Left renal cortex interstitium (tissue), 4 donors: ENCODE measurements at places on chromosomes 1 and 21.
A peak's percentile ranks its signal among the peaks of the same experiment; 100 is the strongest.

- DNase-seq, result no peak
These were observed 91.2 kb upstream of the KCTD3 start for GRCh38 chr1:215475796-215476481.

GRCh38 chr21:17491716-17492414 lies 21.0 kb upstream of the CXADR start:
- DNase-seq, result no peak

DNA sequence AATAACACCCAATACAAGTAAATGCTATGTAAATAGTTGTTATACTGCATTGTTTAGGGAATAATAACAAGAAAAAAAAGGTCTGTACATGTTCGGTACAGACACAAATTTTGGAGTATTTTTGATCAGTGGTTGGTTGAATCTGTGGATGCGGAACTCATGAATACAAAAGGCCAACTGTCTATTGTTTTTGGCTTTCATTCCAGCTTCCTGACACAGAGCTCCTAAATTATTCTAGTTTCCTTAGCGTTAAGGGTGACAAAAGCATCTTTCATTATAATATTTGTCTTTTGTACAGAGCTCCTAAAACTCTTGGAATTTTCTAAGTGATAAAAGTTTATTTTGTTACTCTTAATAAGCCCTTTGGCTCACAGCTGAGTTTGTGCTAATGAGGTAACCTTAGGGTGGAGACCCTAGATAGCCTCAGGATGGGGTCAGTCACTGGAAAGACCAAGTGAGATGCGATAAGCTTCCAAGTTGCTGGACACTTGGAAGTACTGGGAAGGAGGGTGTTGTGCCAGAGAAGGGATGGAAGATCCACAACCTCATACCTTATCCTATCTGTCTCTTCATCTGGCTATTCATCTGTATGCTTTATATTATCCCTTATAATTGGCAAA lies 57.4 kb upstream of the PRRC2C start:
- no peak for DNase-seq

DNA sequence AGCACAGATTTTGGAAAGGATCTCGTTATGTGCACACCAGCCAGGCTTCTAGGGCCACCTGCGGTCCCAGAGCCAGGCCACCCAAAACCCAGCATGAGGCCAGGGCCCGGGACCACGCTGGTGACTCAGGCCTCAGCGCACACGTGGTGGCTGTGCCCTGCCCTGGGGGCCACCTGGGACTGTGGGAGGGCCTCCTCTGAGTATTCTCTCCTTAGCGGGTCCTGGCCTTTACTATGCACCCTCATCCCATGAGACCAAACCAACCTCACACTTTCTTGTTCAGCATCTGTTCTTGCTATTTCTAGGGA lies 9.9 kb downstream of the WNT9A start:
- no peak for DNase-seq

- DNase-seq, result peak; percentile 68
These were observed 87.9 kb upstream of the HMCN1 start for GRCh38 chr1:185646202-185646683.

- no peak for DNase-seq
These were observed 37.7 kb upstream of the IGSF21 start for GRCh38 chr1:18069903-18070302.

GRCh38 chr1:66916320-66916719 lies 8.3 kb downstream of the DNAI4 start:
- no peak for DNase-seq

DNA sequence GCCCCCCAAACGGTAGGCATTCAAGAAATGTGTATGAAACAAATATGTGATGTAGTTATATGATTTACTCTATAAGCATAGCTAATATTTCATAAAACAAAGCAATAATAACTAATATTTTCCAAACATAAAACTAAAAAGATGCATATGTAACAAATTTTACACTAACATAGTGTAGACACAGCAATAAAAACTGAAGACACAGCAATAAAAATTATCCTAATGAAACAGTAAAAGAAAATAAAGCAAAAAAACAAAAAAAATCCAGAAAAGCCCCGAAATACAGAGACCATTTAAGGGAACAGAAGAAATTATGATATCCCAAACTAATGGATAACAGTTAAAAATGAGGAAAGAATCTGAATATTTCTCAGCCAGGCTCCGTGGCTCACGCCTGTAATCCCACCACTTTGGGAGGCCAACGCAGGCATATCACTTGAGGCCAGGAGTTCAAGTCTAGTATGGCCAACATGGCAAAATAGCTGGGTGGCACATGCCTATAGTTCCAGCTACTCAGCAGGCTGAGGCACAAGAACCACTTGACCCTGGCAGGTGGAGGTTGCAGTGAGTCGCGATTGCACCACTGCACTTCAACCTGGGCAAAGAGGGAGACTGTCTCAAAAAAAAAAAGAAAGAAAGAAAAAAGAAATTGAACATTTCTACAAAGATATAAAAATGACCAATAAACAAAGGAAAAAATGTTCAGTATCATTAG lies 38.2 kb upstream of the PSMG1 start:
- DNase-seq, result no peak

- peak; percentile 22 for DNase-seq
These were observed 31.7 kb upstream of the AGO1 start for GRCh38 chr1:35851132-35851869.

- no peak for DNase-seq
These were observed 26.4 kb upstream of the EEIG2 start for GRCh38 chr1:108533351-108534083.

DNA sequence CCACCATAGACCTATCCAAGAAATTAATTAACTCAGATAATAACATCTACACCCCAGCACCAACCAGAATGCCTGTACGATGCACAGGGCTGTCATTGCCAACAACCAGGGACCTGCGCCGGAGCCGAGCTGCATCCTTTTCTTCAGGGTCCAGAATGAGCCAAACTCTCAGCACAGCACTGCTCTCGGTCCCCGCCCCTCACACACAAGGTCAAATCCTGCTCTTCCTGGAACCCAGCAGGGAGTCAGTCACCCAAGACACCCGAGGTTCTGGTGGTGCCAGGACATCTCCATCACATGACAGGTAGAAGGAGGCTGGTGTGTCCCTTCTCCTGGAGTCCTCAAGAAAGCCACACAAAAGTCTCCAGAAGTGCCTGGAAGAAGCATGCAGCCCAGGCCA lies 31.9 kb downstream of the NPHP4 start:
- DNase-seq, result no peak

DNA sequence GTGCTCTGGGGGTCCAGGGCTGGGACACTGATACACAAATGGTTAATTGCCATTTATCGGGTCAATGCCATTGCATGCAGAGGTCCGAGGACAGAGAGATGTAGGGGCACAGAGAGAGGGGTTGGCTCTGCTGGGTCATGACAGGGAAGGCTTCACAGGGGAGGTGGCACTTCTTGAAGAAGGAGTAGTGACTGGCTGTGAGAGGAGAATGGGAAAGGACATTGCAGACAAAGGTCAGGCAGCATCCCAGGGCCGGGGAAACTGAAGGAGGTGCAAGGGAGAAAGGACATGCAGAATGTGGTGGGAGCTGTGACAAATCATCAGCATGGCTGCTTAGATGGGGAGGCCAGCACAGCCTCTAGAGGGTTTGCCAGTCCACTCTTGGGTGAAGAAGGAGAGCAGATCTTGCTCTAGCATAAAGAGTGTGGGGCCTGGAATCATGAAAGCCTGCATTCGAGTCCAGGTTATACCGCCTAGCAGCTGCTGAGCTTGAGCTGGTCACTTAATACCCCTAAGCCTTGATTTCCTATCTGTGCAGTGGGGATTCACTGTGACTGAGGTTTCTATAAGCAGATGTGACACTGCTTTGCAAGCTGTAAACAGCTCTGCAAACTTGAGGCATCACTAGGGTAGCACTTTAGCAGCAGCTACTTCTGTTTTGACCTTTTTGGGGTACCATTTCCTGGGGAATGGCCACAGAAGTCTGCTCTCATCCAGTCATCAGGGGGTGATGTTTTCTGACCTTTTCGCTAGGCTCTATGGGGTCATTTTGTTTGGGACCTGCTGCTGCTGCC lies 59.2 kb upstream of the EPS8L3 start:
- no peak for DNase-seq

DNA sequence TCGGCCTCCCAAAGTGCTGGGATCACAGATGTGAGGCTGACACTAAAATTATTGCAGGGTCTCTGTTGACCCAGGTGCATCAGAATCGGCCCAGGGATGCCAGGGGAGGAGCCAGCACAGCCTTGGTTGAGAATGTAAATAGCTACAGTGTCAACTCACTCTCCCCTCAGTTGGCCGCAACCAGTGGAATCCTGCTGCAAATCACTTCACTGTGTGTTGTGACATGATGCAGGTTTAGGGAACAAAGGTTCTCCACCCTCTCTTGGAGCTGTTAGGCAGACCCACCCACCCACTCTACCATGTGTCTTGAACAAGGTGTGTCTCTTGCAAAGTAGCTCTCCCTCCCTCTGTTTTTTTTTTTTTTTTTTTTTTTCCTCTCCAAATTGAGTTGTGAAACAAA lies 60.5 kb upstream of the SOD1 start:
- DNase-seq, result no peak

DNA sequence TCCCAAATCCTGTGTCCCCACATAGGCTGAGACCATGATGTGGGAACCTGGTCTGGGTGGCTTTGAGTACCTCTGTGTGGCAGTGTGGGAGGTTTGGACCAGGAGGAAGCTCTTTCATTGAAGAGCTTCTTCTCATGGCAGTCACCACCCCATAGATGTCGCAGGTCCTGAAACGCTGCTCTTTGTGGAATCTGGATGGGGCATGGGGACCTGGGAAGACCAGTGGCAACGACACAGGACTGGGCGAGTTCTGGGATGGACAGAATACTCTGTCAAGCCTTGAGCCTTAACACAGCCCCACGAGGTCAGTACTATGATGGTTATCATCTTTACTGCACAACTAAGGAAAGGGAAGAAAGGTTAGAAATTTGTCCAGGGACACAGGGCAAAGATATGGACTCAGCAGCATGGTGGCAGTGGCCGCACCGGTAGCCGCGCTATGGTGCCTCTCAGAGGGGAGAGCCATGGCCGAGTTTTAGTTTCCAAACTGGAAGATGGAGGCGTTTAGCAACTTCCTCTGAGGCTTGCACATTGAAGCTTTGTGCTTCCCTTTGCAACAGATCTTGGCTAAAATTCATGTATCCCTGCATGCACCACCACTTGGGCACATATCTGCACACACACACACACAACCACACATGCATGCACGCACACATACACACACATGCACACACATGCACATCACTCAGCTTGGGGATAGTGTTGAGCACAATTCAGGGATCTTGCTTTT lies 117.7 kb upstream of the C1orf174 start:
- no peak for DNase-seq

GRCh38 chr1:244406337-244406736 lies 45.4 kb downstream of the ADSS2 start:
- no peak for DNase-seq

- DNase-seq, result no peak
These were observed 14.7 kb upstream of the CFAP126 start for GRCh38 chr1:161382214-161383019.

DNA sequence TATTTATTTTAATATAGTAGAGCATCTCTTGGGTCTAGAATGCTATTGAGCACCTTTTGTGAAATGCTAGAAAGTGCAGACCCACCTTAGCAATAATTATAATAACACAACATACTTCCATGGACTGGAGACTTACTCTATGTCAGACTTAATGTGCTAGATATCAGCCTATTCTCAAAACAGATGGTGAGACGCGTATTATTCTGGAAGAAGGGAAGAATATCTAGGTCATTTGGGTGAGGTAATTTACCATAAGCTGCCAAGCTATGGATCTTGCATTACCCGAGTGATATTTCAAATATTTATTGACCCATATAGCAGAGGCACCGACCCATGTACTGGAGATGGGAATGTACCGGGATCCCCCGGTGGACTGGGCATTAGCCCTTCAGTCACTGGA lies 20.6 kb upstream of the IFNLR1 start:
- DNase-seq, result no peak

- DNase-seq, result no peak
These were observed 9.7 kb upstream of the LRRC53 start for GRCh38 chr1:74522148-74522547.

GRCh38 chr1:239058190-239058589 lies 328.2 kb upstream of the CHRM3 start:
- DNase-seq, result no peak

DNA sequence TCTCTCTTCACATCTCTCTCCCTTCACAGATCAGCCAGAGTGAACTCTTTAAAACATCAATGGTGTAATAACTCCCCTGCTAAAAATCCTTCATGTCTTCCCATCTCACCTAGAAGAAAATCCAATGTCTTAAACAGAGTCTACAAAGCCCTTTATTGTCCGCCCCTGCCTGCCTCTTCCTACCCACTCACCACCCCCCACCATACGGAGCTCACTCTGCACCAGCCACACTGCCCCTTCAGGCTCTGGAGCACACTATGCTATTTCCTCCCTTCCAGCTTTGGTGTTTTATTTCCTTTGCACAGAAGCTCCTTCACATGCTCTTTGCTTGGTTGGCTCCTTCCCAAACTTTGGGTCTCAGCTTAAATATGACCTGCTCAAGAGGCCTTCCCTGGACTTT lies 10.2 kb downstream of the CAMK1G start:
- no peak for DNase-seq

DNA sequence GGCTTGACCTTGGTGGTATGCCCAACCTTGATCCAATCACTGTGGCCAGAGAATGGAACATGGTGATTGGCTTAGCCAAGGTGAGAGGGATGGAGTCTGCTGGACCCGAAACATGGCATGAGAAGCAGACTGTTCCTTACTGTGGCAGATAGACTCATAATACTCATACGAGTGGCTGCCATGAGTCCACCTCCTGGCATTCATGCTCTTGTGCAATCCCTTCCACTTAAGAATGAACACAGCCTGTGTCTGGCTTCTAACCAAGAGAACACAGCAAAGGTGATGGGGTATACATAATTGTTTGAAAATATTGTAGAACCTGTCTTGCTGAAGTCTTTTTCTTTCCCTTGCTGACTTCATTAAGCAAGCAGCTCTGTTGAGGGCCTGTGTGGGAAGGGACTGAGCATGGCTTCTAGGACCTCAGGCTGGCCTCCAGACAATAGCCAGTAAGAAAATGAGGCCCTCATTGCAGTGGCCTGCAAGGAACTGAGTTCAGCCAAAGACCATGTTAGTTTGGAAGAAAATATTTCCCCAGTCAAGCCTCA lies 85.9 kb downstream of the ZNF281 start:
- DNase-seq, result no peak

- no peak for DNase-seq
These were observed 21.0 kb downstream of the PCSK9 start for GRCh38 chr1:55060133-55060999.

GRCh38 chr1:25683177-25683576 lies 66.6 kb downstream of the MAN1C1 start:
- no peak for DNase-seq

DNA sequence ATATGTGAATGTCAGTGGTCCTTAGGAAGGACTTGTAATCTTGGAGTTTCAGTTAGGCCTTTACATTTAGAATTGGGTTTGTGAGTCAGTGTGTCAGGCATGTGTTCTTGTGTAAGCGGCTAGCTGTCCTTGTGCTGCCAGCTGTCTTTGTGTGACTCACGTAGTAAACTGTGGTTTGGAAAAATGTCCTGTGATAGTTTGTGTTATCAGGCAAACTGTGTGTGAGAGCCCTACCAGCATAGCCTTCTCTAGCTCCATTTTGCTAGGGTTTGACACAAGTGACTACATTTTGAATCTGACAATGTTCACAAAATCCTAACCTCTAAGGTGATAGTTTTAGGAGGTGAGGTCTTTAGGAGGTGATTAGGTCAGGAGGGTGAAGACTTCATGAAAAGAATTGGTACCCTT lies 6.9 kb upstream of the SLC35D1 start:
- no peak for DNase-seq
